ENCODE measurements at places on chromosomes 13 and 19.

DNA sequence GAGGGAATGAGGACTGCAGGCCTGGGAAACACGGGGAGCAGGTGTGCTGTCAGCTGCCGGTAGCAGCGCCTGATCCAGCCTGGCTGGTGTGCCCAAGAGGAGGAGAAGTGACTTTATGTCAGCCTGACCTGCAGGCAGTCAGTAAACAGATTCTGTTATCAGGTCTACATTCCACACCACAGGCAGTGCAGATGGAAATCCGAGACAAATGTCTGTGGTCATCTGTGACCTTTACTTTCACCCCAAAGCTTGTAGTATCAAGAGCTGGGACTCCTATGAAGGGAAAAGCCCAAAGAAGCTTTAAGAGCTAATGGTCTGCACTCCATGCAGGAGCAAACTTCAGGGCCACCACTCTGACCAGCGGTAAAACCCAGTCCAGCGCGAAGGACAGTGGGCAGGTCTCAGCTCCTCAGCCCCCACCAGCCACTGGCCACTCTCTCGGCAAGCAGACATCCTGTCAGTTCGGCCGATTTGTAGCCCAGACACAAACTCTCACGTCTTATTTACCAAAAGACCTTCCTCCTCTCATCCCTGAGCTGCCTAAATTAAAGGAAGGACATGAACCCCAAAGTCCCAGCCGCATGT lies 7.7 kb downstream of the EPS15L1 start:
- no peak for DNase-seq

DNA sequence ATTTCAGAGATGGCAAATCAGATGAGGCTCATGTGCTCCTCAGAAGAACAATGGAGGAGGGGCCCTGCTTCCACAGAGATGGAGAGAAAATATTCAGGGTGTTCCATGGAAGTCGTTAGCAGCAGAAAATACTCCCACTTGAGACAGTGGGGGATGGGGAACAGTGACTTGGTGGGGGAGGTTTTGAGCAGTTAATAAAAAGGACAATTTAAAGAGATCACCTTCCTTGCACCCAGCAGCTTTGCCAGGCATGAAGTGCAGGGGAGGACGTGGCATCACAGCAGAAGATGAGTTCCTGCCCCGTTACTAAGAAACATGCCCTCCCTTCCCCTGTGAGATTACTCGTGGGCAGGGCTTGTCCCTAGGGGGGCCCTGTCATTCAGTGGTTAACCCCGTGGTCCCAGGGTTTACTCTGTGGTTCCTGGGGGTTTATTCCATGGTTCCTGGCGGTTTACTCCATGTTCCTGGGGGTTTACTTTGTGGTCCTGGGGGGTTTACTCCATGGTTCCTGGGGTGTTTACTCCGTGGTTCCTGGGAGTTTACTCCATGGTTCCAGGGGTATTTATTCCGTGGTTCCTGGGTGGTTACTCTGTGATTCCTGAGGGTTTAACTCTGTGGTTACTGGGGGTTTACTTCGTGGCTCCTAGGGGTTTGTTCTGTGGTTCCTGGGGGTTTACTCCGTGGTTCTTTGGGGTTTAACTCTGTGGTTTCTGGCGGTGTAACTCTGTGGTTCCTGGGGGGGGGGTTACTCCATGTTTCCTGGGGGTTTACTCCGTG lies 49.2 kb downstream of the TMEM255B start:
- DNase-seq: no peak

GRCh38 chr13:94556621-94557020 lies 39.3 kb downstream of the TGDS start:
- DNase-seq: no peak

- DNase-seq: no peak
Observed at GRCh38 chr19:45464852-45465441, 2.8 kb upstream of the FOSB start.

- DNase-seq: no peak
Observed at GRCh38 chr13:37107456-37107855, 2.0 kb upstream of the CSNK1A1L start.

DNA sequence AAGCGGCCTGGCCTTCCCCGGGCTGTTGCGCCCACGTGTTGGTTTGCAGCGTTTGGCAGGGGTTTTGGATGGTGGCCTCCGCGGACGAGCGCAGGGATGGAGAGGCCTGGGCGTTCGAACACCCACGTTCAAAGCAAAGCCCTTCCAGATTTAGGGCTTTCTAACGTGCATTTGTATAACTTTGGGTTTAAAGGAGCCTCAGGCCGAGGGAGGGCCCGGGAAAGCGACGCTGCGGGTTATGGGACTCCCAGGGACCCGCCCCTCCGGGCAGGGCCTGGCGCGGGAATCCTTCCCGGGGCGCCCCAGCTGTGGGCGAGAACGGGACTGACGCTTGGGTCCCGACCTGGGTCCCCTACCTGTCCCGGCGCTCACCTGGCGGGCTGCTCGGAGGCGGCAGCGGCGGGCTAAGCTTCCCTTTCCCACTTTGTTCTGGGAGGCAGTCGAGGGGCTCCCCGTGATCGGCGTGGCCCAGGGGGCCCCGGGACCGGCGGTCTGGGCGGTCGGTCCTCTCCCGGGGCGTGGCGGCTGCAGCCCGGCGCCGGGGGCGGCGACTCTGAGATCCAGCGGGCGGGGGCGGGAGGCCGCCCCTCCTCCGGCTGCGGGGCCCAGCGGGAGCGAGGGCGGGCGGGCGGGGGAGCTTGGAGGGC lies at the start of gene FBXO17:
TSS of gene FBXO17 (minus strand) at position 529 of the 647 bp plus-strand sequence. CDS start 25,423 bp downstream, outside the sequence.
- DNase-seq: no peak

DNA sequence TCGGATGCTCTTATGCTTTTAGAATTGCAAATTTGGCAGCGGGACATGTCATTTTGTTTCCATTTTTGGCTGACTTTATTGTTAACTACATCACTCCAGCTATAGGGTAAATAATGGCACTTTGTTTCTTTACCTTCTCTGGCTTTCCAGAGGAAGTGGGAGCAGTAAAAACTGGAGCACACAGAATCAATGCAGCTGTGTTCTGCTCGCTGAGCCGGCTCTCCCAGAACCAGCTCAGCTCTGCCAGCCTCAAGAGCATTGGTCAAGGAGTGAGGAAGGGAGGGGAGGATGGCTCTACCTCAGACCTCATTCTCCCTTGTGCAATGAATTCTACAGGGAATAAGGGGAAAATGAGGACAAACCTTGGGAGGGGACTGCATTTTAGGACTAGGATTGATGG lies 50.5 kb upstream of the SPATA13 start:
- DNase-seq: no peak

GRCh38 chr13:40152145-40152544 lies 496.7 kb downstream of the COG6 start:
- no peak for DNase-seq

- no peak for DNase-seq
Observed at GRCh38 chr19:4455719-4456475, 1.7 kb downstream of the UBXN6 start.

- DNase-seq: no peak
Observed at GRCh38 chr19:15532779-15533521, 24.6 kb downstream of the CYP4F22 start.

GRCh38 chr19:45103156-45103507 lies 10.2 kb downstream of the PPP1R37 start:
- no peak for DNase-seq

DNA sequence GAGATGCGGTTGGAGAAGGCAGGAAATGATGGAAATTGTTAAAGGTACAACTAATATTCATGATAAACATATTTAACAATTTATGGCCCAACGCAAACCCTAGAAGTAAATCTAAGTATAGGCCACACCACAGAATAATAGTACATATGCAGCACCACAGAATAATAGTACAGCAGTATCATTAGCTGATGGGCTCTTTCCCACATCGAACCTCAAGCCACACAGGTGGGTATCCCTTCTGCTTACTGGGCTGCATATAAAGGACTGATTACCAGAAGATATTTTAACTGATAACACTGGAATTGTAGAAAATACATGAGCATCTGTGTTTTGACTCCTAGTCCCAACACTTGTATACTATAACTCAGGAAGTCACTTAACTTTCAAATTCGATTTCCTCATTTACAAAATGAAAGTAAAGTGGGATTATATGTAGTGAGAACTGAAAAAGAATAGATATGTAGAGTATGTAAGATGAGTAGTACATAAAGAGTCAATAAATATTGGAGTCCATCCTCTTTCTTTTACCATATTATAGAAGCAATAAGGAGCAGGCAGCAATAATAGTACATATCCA lies 91.5 kb downstream of the TSC22D1 start:
- DNase-seq: no peak

GRCh38 chr19:49421039-49421877 lies 2.0 kb downstream of the PTH2 start:
- DNase-seq: no peak

GRCh38 chr19:15438124-15438496 lies 11.6 kb downstream of the WIZ start:
- DNase-seq: no peak

DNA sequence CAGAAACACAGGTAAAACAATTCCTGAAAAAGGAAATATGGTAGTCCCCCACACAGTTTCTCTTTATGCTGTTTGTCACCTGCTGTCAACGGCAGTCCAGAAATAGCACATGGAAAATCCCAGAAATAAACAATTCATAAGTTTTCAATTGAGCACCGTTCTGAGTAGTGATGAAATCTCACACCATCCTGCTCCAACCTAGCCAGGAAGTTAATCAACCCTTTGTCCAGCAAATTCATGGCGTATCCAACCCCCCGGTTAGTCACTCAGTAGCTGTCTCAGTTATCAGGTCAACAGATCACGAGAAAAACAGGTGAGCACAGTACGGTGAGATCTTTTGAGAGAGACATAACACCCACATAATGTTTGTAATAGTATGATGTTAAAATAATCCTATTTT lies 74.2 kb downstream of the TUBGCP3 start:
- DNase-seq: no peak

GRCh38 chr19:33410915-33411401 lies 37.4 kb downstream of the CEBPG start:
- no peak for DNase-seq

DNA sequence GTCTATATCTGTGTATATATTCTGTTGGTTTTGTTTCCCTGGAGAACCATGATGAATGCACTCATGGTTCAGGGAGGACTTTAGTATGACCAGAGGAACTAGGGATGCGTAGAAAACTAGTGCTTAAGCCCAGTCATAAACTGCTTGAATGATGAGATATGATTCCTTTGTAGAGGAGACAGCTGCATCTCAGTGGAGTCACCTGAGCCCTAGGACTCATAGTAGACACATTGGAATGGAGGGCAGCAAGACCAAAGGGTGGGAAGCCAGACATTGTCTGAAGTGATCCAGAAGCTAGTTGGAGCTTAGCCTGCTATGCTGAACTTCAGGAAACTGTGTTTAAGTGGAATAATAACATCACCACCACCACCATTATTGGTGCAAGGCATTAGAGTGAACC lies 89.5 kb upstream of the SPATA13 start:
- DNase-seq: no peak

- DNase-seq: no peak
Observed at GRCh38 chr19:16002406-16003384, 53.9 kb downstream of the OR10H4 start.

DNA sequence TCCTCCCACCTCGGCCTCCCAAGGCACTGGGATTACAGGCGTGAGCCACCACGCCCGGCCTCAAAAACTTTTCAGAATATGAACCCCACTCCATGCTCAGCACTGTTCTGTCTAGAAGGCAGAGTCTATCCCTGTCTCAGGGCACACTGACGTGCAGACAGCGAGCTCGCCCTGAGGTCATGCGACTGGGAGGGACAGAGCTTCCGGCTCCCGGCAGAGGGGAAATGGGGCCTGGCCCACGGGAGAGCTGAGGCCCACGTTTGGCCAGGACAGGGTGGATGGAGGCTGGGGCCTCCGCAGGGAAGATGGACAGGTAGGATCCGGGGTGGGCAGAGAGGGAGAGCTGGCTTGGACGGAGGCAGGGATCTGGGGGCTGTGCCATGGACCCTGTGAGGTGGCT lies 2.8 kb upstream of the AZU1 start:
- no peak for DNase-seq

DNA sequence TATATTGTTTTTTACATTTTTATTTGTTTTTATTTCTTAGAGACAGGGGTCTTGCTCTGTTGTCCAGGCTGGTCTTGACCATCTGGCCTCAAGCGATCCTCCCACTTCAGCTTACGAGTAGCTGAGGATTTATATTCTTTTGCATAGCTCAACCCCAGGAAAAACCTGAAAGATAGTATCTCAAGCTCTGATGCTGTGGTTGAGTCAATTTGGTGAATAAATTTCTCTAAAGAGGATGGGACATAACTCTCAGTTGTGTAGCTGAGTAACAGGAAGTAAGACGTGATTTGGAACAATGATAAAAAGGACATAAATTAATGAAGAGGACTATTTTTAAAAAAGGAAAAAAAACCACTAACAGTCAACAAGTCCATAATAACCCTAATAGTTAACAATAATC lies 79.8 kb upstream of the TNFSF11 start:
- DNase-seq: no peak

DNA sequence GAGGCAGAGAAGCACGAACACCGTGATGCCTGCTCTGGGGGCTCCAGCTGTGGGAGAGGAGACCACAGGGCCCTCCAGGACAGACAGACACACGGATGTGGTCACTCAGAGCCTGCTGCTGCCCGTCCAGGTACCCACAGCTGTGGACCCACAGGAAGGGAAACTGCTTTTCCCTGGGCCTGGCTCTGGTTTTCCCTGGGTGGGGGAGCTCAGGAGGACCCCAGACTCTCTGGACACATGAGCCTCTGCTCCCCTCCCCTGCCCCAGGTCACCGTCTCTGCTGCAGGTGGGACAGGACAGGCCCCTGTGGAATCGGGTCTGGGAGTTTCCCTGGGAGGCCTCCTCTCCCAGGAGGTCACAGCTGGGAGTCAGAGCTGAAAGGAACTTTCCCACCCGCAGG lies 7.3 kb downstream of the LILRA4 start:
- DNase-seq: no peak

DNA sequence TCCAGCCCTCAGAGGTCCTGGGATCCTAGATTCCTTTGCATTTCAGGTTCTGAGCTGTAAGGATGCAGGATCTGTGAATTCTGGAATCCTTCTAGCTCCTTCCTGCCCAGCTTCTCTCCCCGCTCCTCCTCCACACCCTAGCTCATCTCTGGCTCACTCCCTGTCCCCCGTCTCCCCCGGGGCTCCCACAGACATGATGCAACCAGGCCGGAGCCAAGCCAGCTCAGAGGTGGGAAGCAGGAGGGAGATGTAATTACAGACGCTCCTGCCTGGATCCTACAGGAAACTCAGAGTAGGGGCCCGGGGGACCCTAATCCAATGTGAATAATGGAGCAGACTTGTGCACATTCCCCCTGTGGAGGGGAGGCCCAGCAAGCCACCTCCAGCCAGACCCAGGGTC lies 4.5 kb downstream of the GNG8 start:
- DNase-seq: no peak

GRCh38 chr19:19502808-19503602 lies 12.3 kb downstream of the TSSK6 start:
- DNase-seq: no peak

- DNase-seq: no peak
Observed at GRCh38 chr19:40756502-40757110, 5.6 kb downstream of the SNRPA start.

- no peak for DNase-seq
Observed at GRCh38 chr19:35642798-35643254, 1.3 kb downstream of the ETV2 start.

- no peak for DNase-seq
Observed at GRCh38 chr13:89267734-89268133, 1596.6 kb downstream of the SLITRK5 start.

DNA sequence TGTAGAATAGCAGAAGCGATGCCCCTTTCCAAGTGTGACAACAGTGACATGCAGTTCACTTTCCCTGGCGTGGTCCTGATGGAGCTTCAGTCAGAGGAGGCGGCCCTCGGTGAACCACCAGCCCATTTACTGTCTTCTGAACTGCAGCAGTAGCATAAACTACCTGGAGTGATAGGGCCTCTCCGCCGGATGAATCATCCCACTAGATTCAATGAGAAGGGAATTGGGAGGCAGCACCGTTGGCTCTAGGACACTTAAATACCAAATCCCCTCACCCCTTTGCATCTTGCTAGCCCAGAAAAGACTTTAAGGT lies 112.8 kb upstream of the GPR12 start:
- DNase-seq: no peak
